ENCODE measurements at places on chromosomes 7 and 10.

DNA sequence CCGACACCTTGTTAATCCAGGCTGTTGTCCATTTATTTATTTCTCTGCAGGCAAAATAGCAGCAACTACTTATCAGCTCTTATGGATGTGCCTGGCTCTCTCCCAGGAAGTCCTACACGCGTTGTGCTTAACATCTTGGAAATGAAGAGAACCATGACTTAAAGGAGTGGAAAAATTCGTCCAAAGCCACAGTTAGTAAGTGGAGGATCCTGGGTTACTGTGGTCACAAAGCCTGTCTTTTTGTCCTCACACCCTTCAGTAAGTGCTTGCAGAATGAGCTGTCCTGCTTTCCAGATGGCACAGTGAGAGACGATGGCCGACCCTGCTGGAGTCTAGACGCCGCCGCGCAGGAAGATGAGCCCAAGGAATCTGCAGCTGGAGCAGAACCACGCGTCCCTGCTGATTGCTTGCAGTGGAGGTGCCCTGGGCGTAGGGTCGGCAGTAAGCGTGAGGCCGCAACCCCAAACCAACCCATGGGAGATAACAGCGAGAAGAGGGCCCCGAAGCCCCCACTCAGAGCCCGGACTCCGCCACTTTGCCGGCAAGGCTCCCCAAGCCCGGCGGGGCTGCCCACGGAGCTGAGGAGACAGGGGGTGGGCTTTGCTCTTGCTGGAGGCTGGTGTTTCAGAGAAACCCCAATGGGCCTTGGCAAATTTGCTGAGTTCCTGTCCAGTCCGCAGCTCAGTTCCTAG is 178.6 kb downstream of the CXCL12 start:
- no peak for DNase-seq

GRCh38 chr10:5536486-5537081 is 11.8 kb downstream of the CALML3 start:
- no peak for DNase-seq

DNA sequence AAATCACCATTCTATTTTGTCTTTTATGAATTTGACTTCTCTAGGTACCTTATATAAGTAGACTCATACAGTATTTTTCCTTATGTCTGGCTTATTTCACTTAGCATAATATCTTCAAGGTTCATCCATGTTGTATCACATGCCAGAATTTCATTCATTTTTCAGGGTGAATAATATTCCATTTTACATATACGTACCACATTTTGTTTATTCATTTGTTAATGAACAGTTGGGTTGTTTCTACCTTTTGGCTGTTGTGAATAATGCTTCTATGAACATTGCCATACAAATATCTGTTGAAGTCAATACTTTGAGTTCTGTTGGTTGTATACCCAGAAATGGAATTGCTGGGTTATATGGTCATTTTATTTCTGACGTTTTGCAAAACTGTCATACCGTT is 20.7 kb downstream of the AHCYL2 start:
- DNase-seq, result no peak

DNA sequence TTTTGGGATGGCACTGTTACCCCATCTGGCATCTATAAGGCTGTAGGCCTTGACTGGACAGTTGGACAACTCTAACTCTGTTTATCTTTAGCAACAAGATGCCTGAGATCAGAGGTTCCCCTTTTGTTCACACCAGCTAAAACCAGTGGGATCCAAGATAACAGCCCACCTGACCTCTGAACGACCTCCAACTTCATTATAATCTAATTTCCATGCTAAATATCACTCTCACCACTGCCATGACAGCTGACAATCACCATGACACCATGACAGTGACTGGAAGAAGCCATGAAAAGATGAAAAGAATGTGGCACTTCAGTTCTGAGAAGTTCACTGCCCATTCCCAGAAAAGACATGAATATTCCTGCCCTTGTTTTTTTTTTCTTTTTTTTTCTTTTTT is 281.4 kb upstream of the TAC1 start:
- DNase-seq, result no peak

- no peak for DNase-seq
Observed at GRCh38 chr10:93954299-93954698, 39.4 kb upstream of the PLCE1 start.

Data from stimulated activated CD8-positive, alpha-beta memory T cell treated with anti-CD3 and anti-CD28 coated beads, Interleukin-7, amount 100 ng/mL, for 48 hours (primary cell).